SJSA1 (cell line): ENCODE measurements at places on chromosomes 6 and 20. TPM values are rescaled to one million over a fixed set of nuclear protein-coding genes. Genes with fewer than 3 reads are reported as not detected.

The XKR7 gene
- total RNA-seq: not detected in 2 replicates

The ZNF334 gene
- total RNA-seq: 0.11 TPM in 1 of 2 replicates, not detected in the other

The CFB gene
- total RNA-seq: 0.50 and 0.58 TPM in 2 replicates

The CNKSR3 gene
- 11.4 and 14.7 TPM in 2 replicates for total RNA-seq

The PRSS35 gene
- 0.60 and 1.1 TPM in 2 replicates for total RNA-seq

The MYL9 gene
- 213 and 260 TPM in 2 replicates for total RNA-seq

The NMBR gene
- not detected in 2 replicates for total RNA-seq

The CD24 gene
- total RNA-seq: 299 and 431 TPM in 2 replicates

The SOX18 gene
- total RNA-seq: 61.7 and 70.0 TPM in 2 replicates

The SLCO4A1 gene
- total RNA-seq: 6.0 and 13.3 TPM in 2 replicates

The PDYN gene
- 0.05 TPM in 1 of 2 replicates, not detected in the other for total RNA-seq

The OR2B3 gene
- total RNA-seq: not detected in 2 replicates

The CYP24A1 gene
- total RNA-seq: not detected in 2 replicates

The OXT gene
- total RNA-seq: not detected in 2 replicates

The TRIM10 gene
- total RNA-seq: not detected in 2 replicates

The LY6G5B gene
- total RNA-seq: 0.19 and 1.6 TPM in 2 replicates

The CSNK2B gene
- 270 and 293 TPM in 2 replicates for total RNA-seq

The AGER gene
- total RNA-seq: 0.76 TPM in 1 of 2 replicates, not detected in the other

The SNAP25 gene
- 3.9 and 13.9 TPM in 2 replicates for total RNA-seq

The LTA gene
- total RNA-seq: not detected in 2 replicates

The HLA-DQA2 gene
- total RNA-seq: not detected in 2 replicates

The HLA-DPA1 gene
- not detected in 2 replicates for total RNA-seq

The BCL2L1 gene
- total RNA-seq: 103 and 106 TPM in 2 replicates

The ANKRD60 gene
- not detected in 2 replicates for total RNA-seq

The KCNG1 gene
- total RNA-seq: 17.7 and 31.0 TPM in 2 replicates

The ZFP57 gene
- total RNA-seq: not detected in 2 replicates

The MAS1 gene
- not detected in 2 replicates for total RNA-seq
